Fibroblast of villous mesenchyme (primary cell): ENCODE measurements at places on chromosomes 4 and X. TPM values are rescaled to one million over a fixed set of nuclear protein-coding genes. Genes with fewer than 3 reads are reported as not detected.

- DNase-seq = no peak
Measured at GRCh38 chrX:15416133-15416993, 32.1 kb upstream of the VEGFD start.

GRCh38 chr4:112172180-112172579 lies 26.9 kb downstream of the FAM241A start:
- DNase-seq = no peak

- DNase-seq = no peak
Measured at GRCh38 chr4:14400307-14400706, 602.0 kb upstream of the CPEB2 start.

GRCh38 chr4:24601121-24601520 lies 16.8 kb upstream of the DHX15 start:
- no peak for DNase-seq

DNA sequence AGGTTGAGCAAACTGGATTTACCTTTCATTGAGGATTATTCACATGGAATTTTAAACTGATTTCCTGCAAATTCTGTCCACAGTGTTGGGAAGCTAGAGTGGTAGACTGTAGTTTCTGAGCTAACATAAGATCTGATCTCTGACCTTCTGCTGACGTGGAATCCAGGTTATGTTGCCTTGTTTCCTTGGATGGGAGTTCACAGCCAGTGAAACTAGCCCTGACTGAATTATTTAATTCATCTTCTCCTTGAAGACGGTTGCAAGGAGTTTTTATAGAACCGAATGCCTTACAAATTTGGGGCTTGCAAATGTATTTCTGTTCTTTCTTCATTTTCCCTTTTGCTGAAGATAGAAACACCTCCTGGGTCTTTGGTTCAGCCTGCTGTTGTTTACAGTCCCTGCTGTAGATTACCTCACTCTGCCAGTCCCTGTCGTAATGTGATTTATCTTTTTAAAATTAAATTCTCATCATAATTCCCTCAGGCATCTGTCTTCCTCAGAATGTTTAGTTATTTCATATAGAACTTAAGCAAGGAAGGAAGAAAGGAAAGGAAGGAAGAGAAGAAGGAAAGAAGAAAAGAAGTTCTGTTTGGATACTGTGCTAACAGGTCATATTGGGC lies 113.9 kb downstream of the CEP135 start:
- DNase-seq = no peak

- DNase-seq = no peak
Measured at GRCh38 chr4:98793658-98794057, 135.2 kb upstream of the TSPAN5 start.

DNA sequence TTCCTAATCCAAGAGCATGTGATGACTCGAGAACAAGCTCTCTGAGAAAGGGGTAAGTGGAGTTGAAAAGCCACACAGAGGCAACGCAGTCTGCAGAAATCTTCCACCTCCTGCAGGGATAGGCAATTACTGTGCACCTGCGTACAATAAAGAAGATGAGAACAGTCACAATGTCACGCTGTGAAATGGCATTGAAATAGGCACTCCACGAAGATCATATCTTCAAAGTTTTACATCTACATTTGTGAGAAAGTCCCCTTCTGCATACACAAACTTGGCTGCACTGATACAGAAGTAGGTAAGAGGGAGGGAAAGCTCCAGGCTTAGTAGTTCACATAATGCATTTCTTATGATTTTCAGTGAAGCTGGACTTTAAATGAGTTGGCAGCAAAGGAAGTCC lies 27.1 kb downstream of the DDX60L start:
- peak; percentile 28 for DNase-seq

DNA sequence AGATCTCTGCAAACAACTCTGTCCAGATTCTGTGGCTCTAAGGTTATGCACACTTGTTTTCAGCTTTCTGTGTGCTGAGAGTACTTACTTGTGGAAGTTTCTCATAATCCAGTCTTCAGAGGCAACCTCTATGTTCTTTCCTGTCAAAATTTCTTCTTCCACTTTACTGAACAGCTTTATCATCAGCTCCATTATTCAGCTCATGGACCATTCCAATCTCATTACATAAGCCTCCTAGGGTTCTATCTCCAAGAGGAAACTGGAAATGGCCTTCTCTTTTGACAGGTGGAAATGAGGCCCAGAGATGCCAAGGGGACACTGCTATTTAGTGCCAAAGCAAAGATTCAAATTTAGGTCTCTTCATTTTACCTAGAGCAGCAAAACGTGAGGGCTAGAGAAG lies 61.3 kb downstream of the CHRDL1 start:
- DNase-seq = no peak

- DNase-seq = no peak
Measured at GRCh38 chrX:52341493-52341892, 27.3 kb upstream of the XAGE2 start.

DNA sequence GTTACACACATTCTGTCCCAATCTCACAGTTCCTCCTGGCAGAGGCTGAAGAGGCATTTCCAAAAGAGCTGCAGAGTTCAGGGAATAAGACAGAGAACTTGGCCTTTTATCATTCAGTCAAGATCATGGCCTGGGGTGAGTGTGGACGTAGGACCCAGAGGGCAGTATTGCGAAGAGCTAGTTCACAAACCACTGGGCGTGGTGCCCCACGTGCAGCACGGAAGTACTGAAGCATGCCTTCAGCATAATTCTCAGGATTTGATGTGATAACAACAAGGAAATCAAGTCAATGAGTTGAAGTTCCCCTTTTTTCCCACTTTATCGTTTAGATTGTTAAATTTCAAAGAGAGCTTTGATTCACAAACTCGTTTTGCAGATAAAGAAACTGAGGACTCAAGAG lies 117.7 kb downstream of the RELL1 start:
- DNase-seq = no peak

GRCh38 chr4:24888475-24889344 lies 24.1 kb downstream of the CCDC149 start:
- no peak for DNase-seq

- DNase-seq = no peak
Measured at GRCh38 chr4:7403001-7403400, 31.7 kb downstream of the PSAPL1 start.

DNA sequence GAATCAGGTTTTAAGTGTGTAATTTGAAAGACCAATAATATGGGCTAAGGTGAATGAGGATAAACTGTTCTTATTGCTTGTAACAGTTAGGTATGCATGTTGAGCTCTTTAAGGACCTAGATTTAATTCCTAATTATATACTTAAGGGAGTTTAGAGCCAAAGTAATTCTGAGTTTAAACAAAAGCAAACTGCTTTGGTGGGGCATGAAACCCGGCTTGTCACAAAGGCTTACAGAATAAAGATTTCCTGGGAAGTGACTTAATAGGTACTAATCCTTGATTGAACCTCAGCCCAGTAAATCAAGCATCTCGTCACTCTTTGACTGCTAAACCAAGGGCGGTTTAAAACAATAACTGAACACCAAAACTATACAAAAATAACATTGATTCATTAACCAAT lies 1324.2 kb downstream of the RPA4 start:
- no peak for DNase-seq

- DNase-seq = no peak
Measured at GRCh38 chr4:5012958-5013357, 6.3 kb downstream of the CYTL1 start.

DNA sequence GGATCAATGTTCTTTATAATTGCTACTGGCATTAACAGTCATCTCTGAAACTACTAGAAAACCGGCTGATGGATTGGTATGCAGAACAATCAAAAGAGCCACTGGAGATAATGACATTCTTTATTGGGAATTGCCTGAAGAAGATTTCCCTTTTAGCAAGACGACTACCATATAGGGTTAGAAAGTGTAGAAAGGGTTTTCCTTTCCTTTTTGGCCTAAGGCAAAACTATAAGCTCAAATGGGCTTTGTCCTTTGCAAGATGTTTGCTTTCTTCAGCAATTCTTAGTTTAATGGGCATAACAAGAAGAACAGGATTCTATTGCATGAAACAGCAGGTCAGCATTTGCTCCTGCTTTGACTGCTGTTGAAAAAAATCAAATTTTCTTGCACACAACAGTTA lies 214.2 kb upstream of the PCDH10 start:
- no peak for DNase-seq

GRCh38 chr4:1763070-1763549 lies 30.0 kb upstream of the FGFR3 start:
- no peak for DNase-seq

DNA sequence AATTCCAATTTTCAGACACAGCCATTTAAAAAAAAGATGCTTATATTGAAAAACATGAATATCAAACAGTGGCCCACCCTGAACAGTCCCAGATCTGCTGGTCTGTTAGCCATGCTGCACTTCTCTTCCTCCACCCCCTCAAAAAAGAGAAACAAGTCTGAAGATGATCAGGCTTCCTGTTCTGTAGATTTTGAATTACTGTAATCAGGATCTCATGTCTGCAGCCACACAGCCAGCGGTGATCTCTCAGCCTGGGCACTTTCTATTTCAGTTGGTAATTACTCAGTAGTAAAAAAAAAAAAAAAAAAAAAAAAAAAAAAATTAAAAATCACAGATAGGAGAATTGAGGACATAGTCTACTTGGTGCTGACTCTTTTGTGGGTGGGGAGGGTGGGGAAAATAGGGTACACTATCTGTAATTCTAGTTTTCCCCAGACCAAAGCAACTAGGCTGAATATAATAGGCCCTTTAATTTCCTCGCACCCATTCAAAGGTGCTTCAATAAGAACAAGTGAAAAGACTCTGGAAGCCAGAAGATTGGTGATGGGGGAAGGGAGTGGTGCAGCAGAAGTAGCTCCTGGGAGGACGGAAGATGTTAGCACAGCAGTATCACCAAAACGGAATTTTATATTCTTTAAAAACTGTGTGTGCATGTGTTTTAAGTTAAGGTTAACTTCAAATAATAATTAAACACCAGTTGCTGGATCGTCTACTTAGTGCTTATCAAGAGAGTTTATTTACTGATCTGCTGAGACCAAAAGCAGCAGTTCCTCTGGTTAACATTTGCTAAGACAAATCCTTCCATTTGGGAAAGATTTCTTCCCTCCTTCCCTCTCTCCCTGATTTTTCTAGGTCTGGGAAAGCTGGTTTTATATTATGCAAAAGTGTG lies 47.0 kb downstream of the SPRY1 start:
- no peak for DNase-seq

GRCh38 chr4:70940134-70940533 lies 38.0 kb downstream of the MOB1B start:
- DNase-seq = no peak

- no peak for DNase-seq
Measured at GRCh38 chrX:122218666-122219065, 965.4 kb upstream of the GRIA3 start.

DNA sequence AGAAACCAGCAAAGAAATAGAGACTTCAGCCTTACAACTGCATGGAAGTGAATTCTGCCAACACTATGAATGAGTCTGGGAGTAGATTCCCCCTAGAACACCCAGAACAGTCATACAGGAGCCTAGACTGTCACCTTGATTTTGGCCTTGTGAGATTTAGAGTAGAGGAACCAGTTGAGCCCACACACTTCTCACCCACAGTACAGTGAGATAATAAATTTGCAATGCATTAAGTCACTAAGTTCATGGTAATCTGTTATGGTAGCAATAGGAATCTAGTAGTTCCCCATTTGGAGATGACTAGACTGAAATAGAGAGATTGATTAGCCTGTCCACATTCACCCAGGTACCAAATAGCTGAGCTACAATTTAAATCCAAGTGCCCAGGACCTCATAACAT lies 59.0 kb downstream of the FAM13A start:
- no peak for DNase-seq

- no peak for DNase-seq
Measured at GRCh38 chr4:99540277-99540939, 23.4 kb downstream of the TRMT10A start.

GRCh38 chr4:105990933-105991332 lies 95.7 kb downstream of the NPNT start:
- peak; percentile 48 for DNase-seq

GRCh38 chr4:73731968-73732610 lies 8.3 kb upstream of the CXCL8 start:
- peak; percentile 32 for DNase-seq

GRCh38 chr4:104351706-104352105 lies 143.0 kb downstream of the CXXC4 start:
- DNase-seq = no peak

Gene ATP11C
- 56.0 and 81.6 TPM in 2 replicates for total RNA-seq

Gene CXCL10
- total RNA-seq = under 0.01 and 0.86 TPM in 2 replicates

Gene SLC6A14
- not detected in 2 replicates for total RNA-seq

Gene SPANXN4
- total RNA-seq = not detected in 2 replicates

Gene TGIF2LX
- not detected in 2 replicates for total RNA-seq

Gene PHOX2B
- total RNA-seq = not detected in 2 replicates

Gene TRPC5OS
- total RNA-seq = not detected in 2 replicates

Gene UXT
- 91.5 and 101 TPM in 2 replicates for total RNA-seq
